ENCODE measurements at places on chromosomes 4 and X. TPM values are rescaled to one million over a fixed set of nuclear protein-coding genes. Genes with fewer than 3 reads are reported as not detected.

- DNase-seq, result no peak
Measured at GRCh38 chr4:61276029-61276428, 75.9 kb downstream of the ADGRL3 start.

- no peak for DNase-seq
Measured at GRCh38 chr4:22667332-22667940, 25.3 kb upstream of the GBA3 start.

- no peak for DNase-seq
Measured at GRCh38 chr4:185149392-185149791, 6.3 kb downstream of the SLC25A4 start.

GRCh38 chr4:115781528-115782146, 668.2 kb upstream of the NDST4 start:
- no peak for DNase-seq

- DNase-seq, result no peak
Measured at GRCh38 chrX:9498236-9498635, 33.4 kb downstream of the TBL1X start.

GRCh38 chr4:90841676-90842075, 714.5 kb downstream of the CCSER1 start:
- no peak for DNase-seq

The GYPE gene
- total RNA-seq, result 4.0 TPM

The KLHL13 gene
- total RNA-seq, result 4.6 TPM

The LDB2 gene
- total RNA-seq, result 128 TPM

The RASSF6 gene
- total RNA-seq, result not detected

The ATP2B3 gene
- total RNA-seq, result 0.27 TPM

Data from aorta (tissue), 5 donors.